ENCODE measurements at places on chromosomes 5 and 9. TPM values are rescaled to one million over a fixed set of nuclear protein-coding genes. Genes with fewer than 3 reads are reported as not detected.

The ALG2 gene
- total RNA-seq, result 23.3 TPM

The KLHL9 gene
- total RNA-seq, result 79.1 TPM

The SPINK6 gene
- not detected for total RNA-seq

The PLPPR1 gene
- total RNA-seq, result 152 TPM

Data from diencephalon (tissue), 1 donor.